ENCODE measurements at places on chromosomes 1 and 21. TPM values are rescaled to one million over a fixed set of nuclear protein-coding genes. Genes with fewer than 3 reads are reported as not detected.

Gene C4BPA
- total RNA-seq = 45.7 TPM

Gene GORAB
- total RNA-seq = 13.6 TPM

Gene OSCP1
- 22.0 TPM for total RNA-seq

Gene DYNLT4
- 1.2 TPM for total RNA-seq

DNA sequence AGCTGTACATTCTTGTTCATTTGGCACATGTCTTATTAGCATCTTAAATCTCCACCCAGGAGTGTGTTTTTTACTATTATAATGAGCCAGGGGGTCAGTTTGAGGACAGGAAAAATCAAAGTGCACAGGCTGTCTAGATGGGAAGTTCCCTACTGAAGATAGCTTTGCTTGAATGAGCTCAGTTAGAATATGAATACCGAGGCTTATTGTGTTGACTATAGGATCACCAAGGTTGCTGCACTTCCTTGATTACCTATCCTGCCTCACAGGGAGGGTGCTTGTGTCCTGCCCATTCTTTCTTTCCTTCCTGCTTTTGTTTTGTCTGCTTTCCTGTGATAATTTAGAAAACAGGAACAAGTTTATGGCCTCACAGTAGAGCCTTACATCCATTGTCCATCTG lies 16.3 kb downstream of the PHGDH start:
- H3K4me1 ChIP-seq = no peaks in the 10 kb centered on the region
- no peak for DNase-seq
- no peak overlapping the region for H3K27ac ChIP-seq
- no peak overlapping the region for H3K4me3 ChIP-seq
- peaks cover 9% of the 10 kb centered on the region for H3K36me3 ChIP-seq

GRCh38 chr1:42745851-42746250 lies 5.8 kb upstream of the CLDN19 start:
- H3K4me1 ChIP-seq = no peaks in the 10 kb centered on the region
- DNase-seq = no peak
- no peak overlapping the region for H3K4me3 ChIP-seq
- H3K27ac ChIP-seq = no peak overlapping the region

GRCh38 chr1:154198756-154199562 lies 7.1 kb upstream of the TPM3 start:
- no peaks in the 10 kb centered on the region for H3K27me3 ChIP-seq
- DNase-seq = no peak
- no peak overlapping the region for H3K4me3 ChIP-seq

DNA sequence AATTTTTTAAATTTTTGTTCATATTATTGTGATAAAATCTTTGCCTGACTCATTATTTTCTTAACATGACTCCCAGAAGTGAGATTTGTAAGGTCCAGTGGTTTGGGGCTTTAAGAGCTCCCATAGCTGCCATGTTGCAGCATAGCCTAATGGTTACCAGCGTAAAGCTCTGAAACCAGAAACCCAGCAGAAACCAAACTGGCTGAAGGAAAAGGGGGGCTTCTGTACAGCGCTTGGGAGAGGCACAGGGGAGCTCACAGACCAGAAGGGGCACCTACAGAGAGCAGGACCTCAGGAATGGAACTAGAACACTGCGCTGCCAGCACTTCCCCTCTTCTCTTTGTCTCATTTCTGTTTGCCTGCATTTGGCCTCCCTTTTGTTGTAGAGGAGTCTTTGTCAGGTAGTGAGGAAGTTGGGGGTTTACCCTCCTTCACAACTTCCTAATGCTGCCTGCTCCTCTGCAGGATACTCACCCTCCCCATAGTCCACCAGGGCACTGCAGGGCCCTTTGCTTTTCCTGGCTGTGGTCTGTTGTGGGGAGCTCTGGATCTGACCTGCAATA lies 2.6 kb upstream of the PYCR2 start:
- H3K36me3 ChIP-seq = peaks cover 3% of the 10 kb centered on the region
- no peak overlapping the region for H3K4me3 ChIP-seq
- DNase-seq = no peak
- H3K27me3 ChIP-seq = no peaks in the 10 kb centered on the region
- H3K4me1 ChIP-seq = peaks cover 6% of the 10 kb centered on the region

DNA sequence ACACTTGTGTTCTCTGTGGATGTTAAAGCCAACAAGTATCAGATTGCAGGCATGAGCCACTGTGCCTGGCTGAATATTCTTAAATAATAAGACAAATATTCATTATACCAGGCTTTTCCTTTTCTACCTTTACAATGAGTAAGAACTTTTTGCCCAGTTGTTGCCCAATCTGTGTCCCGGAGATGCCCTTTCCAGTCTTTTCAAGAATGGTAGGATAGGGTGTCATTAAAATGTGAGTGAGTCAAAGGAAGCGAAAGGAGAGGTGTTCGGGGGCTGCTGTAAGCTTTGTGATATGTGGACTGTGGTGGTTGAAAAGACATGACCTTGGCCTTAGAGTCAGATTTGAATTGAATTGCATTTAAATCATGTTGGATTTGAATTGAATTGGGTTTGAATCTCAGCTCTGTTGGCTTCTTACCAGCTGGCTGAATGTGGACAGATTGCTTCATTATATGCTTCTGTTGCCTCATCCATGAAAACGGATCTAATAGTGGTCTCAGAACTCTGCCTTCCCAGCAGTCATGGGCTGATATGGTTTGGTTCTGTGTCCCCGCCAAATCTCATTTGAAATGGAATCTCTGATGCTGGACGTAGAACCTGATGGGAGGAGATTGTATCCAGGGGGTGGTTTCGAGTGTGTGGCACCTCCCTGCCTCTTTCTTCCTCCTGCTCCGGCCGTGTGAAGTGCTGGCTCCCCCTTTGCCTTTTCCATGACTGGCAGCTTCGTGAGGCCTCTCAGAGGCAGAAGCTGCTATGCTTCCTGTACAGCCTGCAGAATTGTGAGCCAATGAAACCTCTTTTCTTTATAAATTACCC lies 22.7 kb upstream of the AADACL3 start:
- H3K27ac ChIP-seq = no peak overlapping the region
- no peaks in the 10 kb centered on the region for H3K27me3 ChIP-seq
- H3K4me3 ChIP-seq = no peak overlapping the region
- no peak for DNase-seq
- no peaks in the 10 kb centered on the region for H3K4me1 ChIP-seq

DNA sequence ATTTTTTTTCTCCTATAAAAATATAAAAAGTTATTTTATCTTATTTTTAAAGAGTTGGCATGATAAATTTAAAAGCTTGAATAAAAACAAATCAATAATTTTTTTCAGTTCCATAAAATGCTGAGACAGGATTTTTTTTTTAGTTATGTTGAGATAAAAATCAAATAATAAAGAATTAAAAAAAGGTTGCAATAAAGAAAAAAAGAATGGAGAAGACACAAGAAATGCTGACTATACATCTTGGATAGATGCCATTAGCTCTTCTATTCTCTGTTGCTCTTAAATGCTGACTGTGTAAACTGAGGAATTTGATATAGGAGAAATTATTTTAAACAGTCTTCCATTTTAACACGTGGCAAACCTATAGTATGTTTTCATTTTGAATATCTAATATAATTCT lies 2298.5 kb downstream of the MRPL39 start:
- DNase-seq = no peak
- H3K27me3 ChIP-seq = no peaks in the 10 kb centered on the region
- no peaks in the 10 kb centered on the region for H3K4me1 ChIP-seq
- H3K36me3 ChIP-seq = no peaks in the 10 kb centered on the region

- no peaks in the 10 kb centered on the region for H3K4me1 ChIP-seq
- peaks cover 5% of the 10 kb centered on the region for H3K36me3 ChIP-seq
- H3K4me3 ChIP-seq = no peak overlapping the region
- H3K27ac ChIP-seq = no peak overlapping the region
Observed at GRCh38 chr1:162568802-162569201, 7.3 kb downstream of the UAP1 start.

DNA sequence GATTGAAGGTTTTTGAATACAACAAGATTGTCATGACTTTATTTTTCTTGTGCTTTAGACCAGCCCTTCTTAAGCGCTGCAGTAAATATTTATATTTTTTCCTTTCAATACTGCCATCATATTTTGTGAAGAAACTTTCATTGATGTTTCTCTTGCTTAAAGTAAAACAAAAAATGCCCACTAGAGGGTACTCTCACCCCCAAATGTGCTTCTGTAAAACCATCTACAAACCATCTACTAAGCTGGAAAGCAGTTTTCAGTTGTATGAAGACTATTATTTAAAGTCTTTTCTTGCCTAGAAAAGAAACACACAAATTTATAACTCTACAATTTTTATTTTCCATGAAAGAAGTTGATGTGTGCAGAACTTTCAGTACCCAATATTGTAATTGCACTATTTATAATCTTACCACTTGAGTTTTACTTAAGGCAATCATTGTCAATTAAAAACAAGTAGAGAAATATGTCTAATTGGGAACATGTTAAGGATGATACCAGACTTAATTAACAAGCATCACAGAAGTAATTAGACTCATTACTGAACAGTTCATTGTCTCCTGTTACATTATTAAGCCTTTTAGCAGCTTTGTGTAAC lies 10.7 kb downstream of the LEPR start:
- H3K27me3 ChIP-seq = no peaks in the 10 kb centered on the region
- H3K36me3 ChIP-seq = peaks cover 24% of the 10 kb centered on the region
- H3K27ac ChIP-seq = no peak overlapping the region
- no peak for DNase-seq
- H3K4me3 ChIP-seq = no peak overlapping the region

GRCh38 chr1:12034381-12034801 lies 15.1 kb downstream of the MIIP start:
- no peak for DNase-seq
- H3K36me3 ChIP-seq = no peaks in the 10 kb centered on the region
- no peaks in the 10 kb centered on the region for H3K27me3 ChIP-seq
- no peak overlapping the region for H3K27ac ChIP-seq
- H3K4me1 ChIP-seq = no peaks in the 10 kb centered on the region

DNA sequence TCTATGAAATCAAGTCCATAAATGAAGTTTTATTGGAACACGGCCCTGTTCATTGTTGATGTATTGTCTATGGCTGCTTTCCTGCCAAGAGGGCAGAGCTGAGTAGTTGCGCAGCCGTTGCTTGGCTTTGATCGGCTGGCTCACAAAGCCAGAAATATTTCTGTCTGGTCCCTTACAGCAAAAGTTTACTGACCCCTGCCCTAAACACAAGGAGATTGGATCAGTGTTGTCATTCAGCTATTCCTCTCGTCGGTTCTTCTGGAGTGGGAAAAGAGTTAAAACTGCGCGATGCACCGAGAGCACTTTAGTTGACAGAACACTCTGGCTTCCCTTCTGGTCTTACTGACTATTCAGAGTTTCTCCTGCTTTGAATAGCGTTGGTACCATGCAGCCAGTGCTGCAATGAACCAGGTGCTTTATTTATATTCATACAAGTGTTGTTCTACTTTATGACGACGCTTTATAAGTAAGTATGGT lies 868 bp downstream of the ZBTB40 start:
- H3K36me3 ChIP-seq = no peaks in the 10 kb centered on the region
- H3K27ac ChIP-seq = peak overlapping the region; percentile 97
- DNase-seq = no peak
- no peaks in the 10 kb centered on the region for H3K27me3 ChIP-seq
- H3K4me1 ChIP-seq = peaks cover 9% of the 10 kb centered on the region

GRCh38 chr21:45064618-45065399 lies 9.6 kb upstream of the ADARB1 start:
- H3K36me3 ChIP-seq = no peaks in the 10 kb centered on the region
- H3K4me3 ChIP-seq = no peak overlapping the region
- no peak overlapping the region for H3K27ac ChIP-seq
- no peaks in the 10 kb centered on the region for H3K4me1 ChIP-seq

- no peaks in the 10 kb centered on the region for H3K36me3 ChIP-seq
- DNase-seq = no peak
- no peaks in the 10 kb centered on the region for H3K27me3 ChIP-seq
- H3K4me1 ChIP-seq = no peaks in the 10 kb centered on the region
- no peak overlapping the region for H3K27ac ChIP-seq
Observed at GRCh38 chr1:162625679-162626078, 6.6 kb upstream of the DDR2 start.

DNA sequence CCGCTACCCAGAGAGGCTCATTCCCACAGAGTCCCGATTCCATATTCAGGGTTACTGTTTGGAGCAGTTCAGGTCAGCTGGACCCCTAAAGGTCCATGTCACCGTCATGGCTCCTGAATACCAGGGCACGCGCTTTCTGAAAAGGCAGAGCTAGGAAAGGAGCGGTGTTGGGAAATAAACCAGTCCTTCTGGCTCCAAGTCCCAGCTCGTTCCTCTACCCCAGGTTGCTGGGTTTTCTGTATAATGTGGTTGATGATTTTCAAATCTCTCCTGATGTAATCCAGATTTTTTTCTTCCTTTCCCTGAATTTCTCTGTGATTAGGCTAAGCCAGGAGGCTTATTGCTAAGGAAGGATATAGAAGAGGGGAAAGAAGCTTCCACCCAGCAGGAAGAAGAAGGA lies 14.0 kb upstream of the PKP1 start:
- no peak overlapping the region for H3K4me3 ChIP-seq
- peak; percentile 9 for DNase-seq
- H3K4me1 ChIP-seq = no peaks in the 10 kb centered on the region
- no peaks in the 10 kb centered on the region for H3K36me3 ChIP-seq

DNA sequence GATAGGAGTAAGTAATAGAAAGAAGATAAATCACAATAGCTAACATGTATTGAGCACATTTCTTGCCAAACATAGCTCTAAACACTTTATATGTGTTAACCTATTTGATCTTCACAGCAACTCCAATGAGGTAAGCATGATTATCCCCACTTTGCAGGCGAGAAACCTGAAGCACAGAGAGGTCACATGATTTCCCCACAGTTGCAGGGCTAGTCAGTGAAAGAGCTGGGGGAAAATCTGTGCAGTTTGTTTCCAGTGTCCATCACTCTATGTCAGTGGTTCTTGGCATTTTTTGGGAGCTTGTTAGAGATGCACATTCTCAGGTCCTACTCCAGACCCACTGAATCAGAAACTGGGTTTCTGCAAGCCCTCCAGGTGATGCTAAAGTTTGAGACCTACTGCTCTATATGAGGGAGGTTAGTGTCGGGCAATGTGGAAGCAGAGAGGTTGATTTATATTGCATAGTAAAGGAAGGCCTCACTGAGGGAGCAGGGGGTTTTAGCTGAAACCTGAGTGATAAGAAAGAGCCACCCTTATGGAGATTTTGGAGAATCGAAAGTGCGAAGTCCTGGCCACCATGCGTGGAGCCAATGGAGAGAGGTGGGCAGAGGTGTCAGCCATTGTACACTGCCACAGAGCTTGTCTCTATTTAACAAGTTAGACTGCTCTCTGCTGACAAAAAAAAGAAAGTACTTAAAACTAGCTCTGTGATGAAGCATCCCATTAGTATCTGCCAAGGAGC lies 20.9 kb downstream of the MCOLN3 start:
- H3K27ac ChIP-seq = no peak overlapping the region
- no peak for DNase-seq
- H3K4me3 ChIP-seq = no peak overlapping the region
- no peaks in the 10 kb centered on the region for H3K27me3 ChIP-seq
- H3K4me1 ChIP-seq = no peaks in the 10 kb centered on the region
- H3K36me3 ChIP-seq = no peaks in the 10 kb centered on the region

GRCh38 chr1:39360731-39361130 lies 130.7 kb upstream of the BMP8A start:
- no peak for DNase-seq
- H3K36me3 ChIP-seq = peaks cover 15% of the 10 kb centered on the region
- H3K4me3 ChIP-seq = no peak overlapping the region
- no peaks in the 10 kb centered on the region for H3K4me1 ChIP-seq

Data from kidney (tissue), 22 donors.